Stimulated activated CD8-positive, alpha-beta memory T cell treated with anti-CD3 and anti-CD28 coated beads, Interleukin-12 subunit alpha, Interleukin-12 subunit beta, amount 100 ng/mL, for 1 hour (primary cell): ENCODE measurements at places on chromosomes 7 and 10.

- DNase-seq = no peak
These were observed 362.0 kb downstream of the GPR37 start for GRCh38 chr7:124403587-124403986.

DNA sequence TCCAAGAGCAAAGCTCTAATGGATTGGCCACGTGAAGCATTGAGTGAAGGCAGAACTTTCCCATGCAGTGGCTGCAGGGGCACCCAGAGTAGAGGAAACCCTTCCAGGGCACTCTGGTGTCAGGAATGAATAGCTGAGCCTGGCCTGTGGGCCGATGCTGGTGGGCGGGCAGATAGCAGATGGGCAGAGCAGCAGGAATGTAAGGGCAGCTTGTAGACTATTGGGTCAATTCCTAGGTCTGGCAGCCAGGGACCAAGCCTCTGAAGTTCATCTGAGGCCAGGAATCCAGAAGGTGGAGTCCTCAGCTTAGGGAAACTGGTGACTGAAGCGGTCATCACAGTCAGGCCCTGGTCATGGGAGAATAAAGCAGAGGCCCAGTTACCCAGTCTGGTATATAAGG, 115.4 kb downstream of the TMEM178B start:
- DNase-seq = no peak

GRCh38 chr10:26804418-26805393, 56.1 kb downstream of the ABI1 start:
- DNase-seq = no peak

- no peak for DNase-seq
These were observed 33.3 kb downstream of the DNAJB12 start for GRCh38 chr10:72321248-72322029.

DNA sequence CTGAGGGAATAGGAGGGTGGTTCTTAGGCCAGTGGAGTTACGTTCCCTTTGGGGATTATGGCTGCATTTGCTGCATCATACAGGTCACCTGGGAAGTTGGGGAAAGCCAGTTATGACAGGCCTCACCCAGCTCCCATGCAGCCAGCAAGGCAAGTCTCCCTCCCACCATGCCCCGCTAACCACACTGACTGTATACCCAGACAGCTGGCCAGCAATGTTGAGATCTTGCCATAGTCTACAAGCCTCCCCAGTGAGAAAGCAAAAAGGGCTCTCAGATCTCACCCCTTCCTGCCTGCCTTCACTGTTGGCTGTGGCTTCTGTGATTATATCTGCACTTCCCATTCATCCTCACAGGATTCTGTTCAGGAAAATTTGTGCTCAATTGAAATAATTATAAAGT, 133.3 kb upstream of the HGF start:
- no peak for DNase-seq

- no peak for DNase-seq
These were observed 28.4 kb downstream of the CNPY1 start for GRCh38 chr7:155517969-155518368.

DNA sequence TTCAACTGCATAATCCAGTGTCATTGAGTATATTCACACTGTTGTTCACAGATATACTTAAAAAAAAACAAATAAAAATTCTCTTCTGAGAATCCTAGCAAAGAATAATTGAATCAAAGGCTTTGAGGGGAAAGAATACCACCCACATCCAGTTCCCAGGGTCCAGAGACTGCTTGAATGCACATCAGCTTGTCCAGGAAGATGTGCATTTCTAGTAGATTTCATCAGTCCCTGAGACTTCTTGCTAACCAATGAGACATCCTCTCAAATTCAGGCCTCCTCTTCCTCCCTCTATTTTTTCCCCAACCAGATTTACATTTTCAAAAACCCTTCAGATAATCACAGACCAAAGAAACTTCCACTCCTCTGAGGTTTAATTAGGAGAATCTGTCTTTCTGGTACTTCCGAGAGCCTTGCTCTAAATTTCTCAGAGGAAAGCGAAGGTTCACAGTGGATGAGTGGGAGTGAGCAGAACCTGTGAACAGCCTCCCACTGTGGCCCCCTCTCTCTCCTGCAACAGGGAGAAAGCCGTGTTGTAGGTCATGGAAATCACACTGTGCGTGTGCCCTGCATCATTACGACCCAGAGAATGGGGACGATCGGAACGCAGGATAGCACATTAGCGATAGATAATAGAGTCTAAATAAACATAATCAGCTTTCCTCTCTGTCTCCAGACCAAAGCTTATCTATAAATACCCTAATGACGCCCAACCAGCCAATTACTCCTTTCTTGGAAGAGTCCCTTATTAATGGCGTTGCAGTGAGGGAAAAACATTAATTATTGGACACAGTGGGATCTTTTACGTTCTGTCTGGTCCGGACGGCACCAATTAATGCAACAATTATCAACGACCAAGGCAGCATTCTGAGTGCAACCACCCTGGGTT, 212.5 kb downstream of the EMX2 start:
- DNase-seq = no peak

GRCh38 chr10:79555354-79556309, 4.6 kb downstream of the SFTPA2 start:
- no peak for DNase-seq

DNA sequence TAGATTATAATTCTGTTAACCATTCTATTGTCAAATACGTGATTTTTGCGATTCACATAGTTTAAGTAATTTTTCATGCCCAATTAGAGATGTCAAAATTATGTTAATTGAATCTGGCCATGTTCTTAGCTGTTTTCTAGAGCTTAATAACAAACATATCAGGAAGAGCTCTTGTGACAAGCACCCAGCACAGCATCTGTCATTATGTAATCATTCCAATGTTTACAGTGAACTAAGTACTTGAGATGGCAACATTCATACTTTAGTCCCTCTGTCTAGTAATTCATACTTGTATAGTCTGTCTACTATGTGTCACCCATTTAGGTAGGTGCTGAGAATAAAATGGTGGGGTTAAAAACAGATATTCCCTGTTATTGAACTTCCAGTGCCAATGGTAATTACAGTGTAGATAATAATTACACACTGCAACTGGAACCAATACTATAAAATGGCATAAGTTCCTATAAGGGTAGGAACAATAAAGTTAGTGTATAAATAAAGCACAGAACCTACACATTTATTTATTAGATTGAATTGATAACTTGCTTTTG, 55.2 kb downstream of the ZEB1 start:
- DNase-seq = no peak

DNA sequence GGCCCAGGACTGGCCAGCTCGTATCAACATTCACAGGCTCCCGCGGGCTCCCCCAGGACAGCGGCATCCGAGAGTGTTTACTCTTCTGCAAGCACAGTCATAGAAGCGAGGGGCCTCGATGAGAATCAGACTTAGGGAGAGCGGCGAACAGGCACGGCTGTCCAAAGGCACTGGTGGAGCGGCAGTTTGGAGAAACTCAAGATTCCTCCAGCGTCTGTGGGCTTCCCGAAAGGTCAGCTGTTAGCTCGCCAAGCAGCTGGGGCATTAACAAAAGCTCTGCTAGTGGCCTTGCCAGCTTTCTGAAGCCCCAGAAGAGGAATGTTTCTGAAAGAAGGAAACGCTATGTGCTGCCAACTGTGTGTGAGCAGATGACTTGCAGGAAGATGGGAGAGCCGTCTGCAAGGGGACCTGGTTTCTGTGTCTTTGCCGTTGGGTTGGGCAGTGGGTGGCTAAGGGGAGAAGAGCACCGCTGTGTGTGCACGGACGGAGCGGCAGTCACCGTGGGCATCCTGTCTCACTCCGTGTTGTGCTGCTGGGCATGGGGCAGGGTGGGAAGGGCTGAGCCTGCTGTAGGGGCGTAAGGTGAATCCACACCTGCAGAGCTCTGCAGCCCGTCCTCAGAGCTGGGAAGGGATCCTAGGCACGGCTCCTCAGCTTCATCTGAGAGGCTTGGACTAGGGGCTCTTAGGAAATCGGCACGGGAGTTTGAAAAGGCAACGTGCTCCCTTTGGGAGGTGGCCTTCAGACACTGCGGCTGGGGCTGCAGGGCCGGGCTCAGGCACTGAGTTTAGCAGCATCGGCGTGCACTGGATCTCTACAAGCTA, 42.1 kb downstream of the AMZ1 start:
- DNase-seq = no peak

- DNase-seq = no peak
These were observed 2.0 kb downstream of the BMPR1A start for GRCh38 chr10:86758189-86759072.

DNA sequence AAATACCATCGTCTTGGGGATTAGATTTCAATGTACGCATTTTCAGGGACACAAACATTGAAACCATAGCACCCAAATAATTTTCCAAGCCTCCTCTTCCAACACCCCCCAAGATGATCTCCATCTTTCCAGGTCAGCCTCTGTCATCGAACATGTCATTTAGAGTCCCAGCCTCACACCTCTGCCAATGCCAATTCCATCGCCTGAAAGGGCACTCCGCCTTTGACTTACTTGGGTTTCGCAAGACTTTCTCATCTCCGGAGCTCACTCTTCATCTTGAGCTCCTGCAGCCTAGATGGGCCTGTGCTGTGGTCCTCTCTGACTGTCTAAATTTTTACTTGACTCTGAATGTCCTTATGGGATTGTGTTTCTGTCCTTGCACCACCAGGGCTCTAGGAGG, 10.4 kb upstream of the FAM241B start:
- no peak for DNase-seq

DNA sequence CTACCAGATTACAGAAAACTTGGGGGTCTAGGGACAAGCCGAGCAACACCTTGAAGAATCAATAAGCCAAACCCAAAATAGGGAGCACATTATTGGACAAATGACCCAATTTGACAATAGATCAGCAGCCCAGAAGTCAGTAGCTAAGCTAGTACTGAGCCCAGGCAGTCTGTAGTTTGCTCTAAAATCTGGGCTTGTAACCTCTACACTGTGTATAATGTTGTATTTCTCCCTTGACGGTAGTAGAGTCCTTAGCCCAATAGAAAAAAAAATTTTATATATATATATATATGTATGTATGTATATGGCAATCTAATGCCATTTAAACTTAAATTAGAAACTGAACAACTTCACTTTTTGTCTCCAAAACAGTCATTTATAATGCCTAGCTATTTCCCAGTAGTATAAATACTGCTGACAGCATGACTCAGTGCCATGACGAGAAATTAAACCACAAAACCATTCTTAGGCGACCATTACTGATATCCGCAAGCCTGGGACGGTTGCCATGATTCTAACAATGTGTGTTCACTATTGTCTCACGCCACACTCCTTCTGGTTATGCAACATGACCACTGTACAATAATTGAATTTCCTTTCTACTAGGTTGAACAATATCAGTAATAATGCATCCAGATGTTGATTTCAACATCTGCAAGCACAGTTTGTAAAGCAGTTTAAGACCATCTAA, 110.5 kb downstream of the IPMK start:
- no peak for DNase-seq

- DNase-seq = no peak
These were observed 67.3 kb downstream of the VWA2 start for GRCh38 chr10:114306116-114306973.

- DNase-seq = no peak
These were observed 40.7 kb downstream of the NPTX2 start for GRCh38 chr7:98657736-98658135.

- DNase-seq = no peak
These were observed 13.4 kb downstream of the MBL2 start for GRCh38 chr10:52759154-52759553.

- DNase-seq = no peak
These were observed 87.7 kb downstream of the ST7 start for GRCh38 chr7:117041007-117041406.

DNA sequence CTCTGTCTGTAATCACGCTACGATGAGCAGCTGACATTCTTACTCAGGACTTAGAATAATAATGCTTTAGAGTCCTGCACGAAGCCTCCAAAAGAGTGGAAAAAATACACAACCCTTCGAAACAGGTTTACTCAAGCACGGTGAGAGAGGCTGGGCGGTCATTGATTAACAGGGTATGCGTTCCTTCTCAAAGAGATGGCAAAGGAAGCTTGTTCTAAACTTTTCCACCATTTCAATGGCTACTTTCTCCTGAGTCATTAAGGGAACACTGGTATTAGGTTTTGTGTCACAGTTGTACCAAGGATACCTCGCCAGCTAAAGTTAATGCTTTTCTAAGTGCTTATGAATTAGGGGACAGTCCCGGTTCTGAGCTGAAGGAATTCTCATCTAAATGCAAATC, 141.9 kb upstream of the RHEB start:
- no peak for DNase-seq

DNA sequence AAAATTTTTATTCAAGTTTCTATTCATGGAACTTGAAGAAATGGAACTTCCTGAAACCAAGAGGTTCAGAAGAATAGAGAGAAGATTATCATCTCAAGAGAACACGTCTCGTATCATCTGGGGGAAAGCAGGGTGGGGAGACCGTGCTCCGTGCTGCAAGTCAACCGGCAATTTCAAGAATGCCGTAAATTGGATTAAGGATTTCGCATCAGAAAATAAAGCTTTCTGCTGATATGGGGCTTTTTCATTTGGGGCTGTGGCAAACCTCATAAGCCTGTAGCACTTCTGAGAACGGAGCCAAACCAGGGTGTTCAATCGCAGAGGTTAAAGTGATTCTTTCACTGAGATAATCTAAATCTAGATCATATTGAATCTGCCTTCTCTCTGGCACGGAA, 150.1 kb upstream of the NPS start:
- no peak for DNase-seq

GRCh38 chr7:109545686-109546085, 976.0 kb downstream of the DNAJB9 start:
- DNase-seq = no peak

DNA sequence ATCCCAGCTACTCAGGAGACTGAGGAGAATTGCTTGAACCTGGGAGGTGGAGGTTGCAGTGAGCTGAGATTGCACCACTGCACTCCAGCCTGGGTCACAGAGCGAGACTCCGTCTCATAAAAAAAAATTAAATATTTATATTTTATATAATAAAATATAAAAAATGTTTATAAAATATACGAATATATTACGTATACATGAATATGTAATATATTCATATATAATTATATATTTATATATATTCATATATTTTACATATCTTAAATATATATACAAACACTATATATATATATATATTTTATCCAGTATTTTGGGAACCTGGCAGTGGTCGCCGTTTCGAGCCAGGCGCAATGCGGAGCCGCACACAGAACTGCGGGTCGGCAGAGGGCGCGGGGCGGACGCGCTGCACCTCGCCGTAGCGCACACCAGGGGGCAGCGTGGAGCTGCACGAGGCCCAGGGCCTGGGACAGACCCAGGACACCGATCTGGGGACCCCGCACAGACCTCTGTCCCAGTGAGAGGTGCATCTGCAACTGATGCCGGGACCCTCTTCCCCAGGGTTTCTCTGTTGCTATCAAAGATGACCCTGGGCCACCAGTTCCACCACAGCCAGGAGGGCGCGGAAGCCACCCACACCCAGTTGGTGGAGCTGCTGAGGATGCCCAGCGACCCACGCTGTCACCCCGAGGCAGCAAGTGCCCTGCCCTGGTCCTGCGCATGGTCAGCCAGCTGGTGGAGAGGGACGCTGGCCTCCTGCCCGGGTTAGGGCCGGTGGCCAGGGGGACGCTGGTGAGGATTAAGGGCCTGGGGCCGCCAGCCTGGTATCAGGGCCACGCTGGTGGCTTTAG, 22.7 kb downstream of the AP5Z1 start:
- peak; percentile 36 for DNase-seq

- DNase-seq = no peak
These were observed 46.0 kb upstream of the OPTN start for GRCh38 chr10:13053794-13054462.
